ENCODE measurements at places on chromosomes 1 and 21.

DNA sequence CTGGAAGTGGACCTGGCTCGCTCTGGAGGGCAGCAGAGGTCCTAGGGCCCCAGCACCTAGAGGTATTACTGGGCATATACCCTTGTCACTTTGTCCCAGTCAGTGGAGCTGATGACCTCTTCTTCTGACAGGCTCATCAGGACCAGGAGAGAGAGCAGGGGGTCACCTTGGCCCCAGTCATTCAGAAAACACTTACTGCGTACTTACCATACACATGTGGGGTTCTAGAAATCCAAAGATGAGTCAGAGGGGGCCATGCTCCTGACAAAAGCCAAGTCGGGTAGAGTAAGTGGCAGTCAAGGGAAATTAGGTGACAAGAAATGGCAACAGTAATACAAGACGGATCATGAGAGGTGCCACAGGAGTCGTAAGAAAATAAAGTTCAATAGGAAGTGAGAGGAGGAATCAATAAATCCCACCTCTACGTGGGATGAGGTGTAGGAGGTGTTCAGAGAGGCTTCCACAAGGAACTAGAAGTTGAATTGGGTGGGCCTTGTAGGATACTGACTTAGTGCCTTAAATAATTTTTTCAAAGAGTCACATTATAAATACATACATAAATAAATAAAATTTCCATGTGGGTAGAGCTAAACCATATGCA is 6.8 kb downstream of the KCNC4 start:
- peak; percentile 39 for DNase-seq

DNA sequence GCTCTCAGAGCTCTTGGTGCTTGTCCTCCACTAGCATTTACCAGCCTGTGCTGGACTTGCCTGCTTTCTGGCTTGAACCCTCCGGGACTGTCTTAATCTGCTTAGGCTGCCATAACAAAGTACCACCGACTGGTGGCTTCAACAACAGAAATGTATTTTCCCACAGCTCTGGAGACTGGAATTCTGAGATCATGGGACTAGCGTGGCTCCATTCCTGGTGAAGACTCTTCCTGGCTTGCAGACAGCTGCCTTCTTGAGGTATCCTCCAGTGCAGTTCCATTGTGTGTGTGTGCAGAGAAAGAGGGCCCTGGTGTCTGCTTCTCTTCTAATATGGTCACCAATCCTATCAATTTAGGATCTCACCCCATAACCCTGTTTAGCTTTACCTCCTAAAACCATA is 22.0 kb upstream of the RCAN1 start:
- DNase-seq, result no peak

DNA sequence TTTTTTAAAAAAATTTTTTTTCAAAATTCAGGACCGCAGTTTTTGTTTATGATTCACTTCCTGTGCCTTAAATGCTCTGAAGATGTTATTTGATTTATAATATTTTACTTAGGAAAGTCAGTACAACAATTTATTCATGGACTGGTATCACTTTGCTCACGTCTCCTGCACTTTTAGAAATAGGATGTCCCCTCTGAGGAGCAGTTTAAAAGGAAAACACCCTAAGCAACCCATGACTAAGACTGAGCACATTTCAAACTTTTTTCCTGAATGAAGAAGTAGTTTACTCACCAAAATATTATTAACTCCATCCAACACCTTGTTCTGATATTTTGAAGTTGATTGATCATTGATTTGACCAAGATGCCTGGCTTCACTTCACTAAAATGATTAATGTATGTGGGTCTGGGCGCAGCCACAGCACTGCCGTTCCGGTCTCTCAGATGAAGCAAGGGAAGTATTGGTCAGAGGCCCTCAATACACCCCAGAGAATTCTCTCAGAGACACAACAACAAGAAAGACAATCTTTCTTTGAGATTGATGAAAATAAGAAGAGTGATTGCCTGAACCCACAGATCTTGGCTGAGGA is 223.9 kb downstream of the TGFB2 start:
- no peak for DNase-seq

DNA sequence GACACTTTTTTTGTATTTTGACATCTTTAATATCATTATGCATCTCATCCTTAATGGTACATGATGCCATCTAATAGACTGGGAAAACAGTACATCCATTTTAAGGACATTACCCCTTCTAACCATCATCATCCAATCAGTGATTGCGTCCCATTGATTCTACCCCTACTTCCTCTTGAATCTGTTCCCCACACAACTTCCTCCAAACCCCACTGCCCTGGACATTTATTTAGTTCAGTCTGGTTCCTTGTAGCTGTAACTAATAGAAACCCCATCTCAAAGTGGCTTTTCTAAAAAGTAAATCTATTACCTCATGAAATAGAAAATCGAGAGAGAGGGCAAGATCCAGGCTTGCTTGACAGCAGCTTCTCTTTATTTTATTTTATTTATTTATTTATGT is 2.1 kb upstream of the ITLN1 start:
- DNase-seq, result no peak

DNA sequence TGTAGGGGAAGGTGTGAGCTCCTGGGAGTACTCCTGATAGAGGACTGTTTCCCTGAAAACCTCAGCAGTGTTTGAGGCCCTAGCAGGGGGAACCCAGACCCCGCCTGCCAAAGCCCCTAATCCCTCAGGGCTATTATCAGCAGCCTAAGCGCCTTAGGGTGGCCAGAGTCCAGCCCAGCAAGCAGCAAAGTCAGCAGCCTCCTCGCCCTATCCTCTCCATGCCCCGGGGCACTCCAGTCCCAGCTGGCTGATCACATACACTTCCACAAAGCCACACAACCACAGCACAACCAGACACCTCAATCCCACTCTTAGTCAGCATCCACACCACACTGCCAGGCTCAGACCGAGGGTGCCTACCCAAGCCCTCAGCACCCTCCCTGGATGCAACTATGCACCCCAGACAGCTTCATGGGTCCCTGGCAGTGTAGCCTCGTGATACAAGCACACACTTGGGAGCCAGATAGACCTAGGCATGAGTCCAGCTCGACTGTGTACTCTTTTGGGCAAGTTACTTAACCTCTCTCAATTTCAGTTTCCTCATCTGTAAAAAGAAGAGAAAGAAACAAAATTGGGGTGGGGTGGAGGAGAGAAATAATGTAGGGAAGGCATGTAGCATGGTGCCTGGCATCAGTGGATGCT is 7.1 kb downstream of the IGSF9 start:
- DNase-seq, result no peak
